AG04450 (cell line): ENCODE measurements at places on chromosomes 11 and 22.

DNA sequence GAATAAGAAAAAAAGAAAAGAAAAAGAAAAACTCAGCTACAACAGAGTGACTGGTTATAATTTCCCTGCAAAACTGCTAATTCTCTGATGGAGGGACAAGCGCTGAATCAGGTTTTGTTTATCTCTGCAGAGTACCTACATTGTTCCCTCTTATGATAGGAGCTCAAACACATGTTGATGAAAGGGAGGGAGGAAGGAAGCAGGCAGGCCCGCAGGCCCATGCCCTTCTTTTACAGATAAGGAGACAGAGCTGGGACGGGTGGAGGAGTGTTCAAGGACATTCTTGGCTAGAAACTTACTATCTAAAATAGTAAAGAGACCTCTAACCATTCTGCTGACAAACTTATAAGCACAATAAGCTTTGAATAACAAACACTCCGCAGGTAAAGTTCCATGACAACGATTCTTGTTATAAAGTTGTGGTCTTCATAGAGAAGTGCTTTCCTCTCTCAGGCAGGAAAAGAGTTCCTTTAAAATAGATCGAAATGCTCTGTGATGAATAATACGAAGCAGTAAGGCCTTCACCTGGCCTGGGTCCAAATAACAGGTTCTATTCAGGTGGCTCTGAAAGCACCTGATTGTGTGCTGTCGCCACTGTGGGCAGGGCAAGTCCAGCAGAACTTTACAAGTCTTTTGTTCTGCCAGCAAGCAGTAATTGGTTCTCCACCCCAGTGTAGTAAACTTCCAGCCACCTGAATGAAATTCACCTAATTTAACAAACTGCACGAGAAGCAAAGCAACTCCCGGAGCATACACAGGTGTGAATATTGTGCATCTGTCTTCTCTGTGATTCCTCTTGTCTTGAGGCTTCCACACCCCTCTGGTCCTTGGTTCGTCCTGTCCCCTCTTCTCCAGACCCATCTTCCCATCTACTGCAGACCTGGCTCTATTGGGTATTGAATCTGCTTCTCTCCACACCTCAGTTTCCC lies 15.3 kb upstream of the MICAL2 start:
- DNase-seq = no peak

DNA sequence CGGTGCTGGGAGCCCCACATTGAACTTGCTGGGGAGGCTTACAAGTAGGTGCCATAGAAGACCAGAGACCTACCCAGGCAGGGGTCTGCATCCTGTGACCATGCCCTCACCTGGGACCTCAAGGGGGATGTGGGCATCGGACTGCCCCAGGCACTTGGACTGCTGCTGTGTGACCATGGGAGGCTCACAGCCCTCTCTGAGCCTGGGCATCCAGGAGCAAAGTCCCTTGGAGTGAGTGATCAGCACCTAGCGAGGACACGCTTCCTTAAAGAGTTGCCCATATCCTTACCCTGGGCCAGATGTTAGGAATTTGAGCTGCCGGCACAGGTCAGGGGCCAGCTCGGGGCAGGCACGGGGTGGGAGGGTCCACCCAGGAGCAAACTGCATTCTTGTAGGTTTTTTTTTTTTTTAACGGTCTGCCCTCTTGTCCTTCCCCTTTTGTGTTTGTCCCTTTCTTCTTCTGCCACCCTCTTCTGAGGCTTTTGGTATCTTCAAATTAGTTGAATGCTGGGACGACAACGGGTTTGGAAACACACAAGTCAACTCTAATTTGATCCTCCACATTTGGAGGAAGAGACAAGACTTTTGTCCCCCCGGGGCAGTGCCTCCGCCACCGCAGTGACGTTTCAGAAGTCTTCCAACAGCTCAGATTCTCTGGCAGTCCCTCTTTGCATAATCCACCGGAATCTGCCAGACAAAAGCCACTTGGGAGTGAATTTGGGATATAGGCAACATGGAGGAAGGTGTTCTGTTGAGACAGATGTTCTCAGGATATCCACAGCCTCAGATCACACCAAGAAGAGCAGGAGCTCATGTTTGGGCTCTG lies 46.1 kb upstream of the LINC01488 start:
- DNase-seq = no peak

DNA sequence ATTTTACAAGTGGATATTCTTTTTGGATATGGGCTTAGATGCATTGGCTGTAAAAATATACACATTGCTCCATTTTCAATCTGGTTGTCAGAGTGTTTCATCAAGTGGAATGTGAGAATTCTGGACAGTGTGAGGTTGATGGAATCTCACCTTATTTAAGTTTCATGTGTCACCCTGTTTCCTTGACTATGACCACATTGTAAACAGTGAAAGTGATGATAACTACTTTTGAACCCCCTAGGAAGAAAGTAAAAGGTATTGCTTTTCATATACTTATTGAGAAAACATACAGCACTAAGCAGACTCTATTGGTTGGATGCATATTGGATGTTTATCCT lies 490.5 kb upstream of the RAG2 start:
- DNase-seq = no peak

DNA sequence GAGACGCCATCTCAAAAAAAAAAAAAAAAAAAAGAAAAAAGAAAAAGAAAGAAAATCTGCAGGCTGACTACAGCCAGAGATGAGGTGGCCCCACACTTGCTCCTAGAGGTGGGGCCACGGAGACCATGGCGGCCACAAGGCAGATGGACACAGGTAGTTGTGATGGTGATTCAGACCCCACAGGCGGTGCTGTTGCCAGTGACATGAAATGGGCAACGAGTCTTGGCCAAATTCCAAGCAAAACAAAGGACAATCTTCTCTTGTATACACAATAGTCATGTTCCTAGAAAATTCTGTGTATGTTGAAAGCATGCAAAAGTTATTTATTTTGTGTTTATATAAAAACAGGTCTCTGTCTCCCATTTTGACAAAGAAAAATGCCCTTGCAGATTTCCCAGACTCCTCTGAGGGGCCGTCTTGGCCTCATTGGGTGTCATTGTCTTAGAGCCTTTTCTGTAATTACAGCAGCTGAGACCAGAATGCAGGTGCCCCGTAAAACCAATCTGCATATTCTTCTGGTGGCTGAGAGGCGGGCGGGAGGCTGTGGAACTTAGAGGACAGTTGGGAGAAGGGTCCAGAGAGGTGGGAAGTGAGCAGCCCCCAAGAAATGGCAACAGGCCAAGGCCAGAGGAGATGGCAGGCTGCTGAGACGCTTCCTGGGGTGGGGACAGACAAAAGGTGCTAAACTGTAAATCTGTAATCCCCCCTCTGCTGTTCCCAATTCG lies 22.5 kb upstream of the DAGLA start:
- no peak for DNase-seq

- no peak for DNase-seq
Measured at GRCh38 chr11:36512016-36512415, 1.9 kb upstream of the TRAF6 start.

- no peak for DNase-seq
Measured at GRCh38 chr22:29956680-29957079, 73.7 kb downstream of the MTMR3 start.

DNA sequence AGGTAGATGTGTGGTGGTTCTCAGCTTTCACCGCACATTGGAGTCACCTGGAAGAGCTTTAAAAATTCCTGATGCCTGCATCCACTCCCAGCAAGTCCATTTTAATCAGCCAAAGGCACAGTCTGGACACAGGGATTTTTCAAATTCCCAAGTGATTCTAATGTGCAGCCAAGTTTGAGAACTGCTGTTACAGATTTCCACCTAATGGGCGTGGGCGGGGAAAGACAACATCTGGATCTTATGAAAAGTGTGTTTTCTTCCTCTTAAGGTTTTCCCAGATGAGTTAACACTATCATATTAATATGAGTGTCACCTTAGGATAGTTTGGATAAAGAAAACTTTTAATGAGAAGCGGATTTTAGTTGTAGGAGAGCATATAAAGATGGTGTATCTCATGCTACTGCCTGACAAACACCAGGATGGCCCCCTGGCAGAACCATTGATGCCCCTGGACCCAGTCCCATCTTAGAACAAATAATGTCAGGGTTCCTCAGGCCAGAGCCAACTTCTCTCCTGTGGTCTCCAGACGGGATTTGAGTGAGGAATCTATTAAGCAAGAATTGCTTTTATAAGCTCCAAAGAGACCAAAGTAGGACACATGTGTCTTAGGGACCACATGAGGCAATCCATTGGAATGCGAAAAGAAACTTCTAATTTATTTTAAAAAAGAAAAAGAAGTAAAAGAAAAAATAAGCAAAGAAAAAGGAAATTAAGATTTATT lies 31.9 kb downstream of the POU2AF1 start:
- DNase-seq = no peak

DNA sequence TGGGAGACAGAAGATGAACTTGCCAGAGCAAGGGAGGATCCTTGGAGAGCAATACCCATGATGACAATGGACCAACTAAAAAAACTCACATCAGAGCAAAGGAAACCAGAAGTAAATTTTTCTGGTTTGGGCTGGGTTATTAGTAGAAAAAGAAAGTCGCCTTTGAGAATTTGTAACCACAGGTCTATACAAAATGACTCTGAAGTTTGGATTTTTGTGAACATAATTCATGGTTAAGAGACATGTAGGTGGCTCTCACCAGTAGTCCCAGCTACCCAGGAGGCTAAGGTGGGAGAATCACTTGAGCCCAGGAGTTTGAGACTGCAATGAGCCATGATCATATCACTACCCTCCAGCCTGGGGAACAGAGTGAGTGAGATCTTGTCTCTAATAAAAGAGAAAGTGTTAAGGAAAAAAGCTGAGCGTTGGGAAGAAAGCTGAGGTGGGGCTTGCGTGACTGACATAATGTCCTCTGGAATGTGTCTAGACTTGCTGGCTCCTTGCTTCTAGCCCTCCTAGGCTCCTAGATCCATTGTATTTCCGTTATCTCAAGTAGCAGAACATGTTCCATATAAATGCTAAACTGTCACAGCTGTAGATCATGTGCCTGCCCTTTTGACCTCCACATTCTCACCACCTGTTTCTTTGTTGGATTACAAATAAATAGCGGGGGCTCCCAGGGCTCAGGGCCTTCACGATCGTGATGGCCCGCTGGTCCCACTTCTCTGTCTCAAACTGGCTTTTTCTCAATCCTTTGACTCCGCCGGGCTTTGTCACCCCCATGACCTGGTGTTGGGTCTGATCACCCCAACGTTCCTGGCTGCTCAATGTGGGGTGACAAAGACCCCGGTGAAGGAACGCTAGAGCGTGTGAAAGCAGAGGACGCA lies 56.2 kb upstream of the SC5D start:
- no peak for DNase-seq

GRCh38 chr11:70764356-70764905 lies 366.1 kb downstream of the CTTN start:
- DNase-seq = no peak

- no peak for DNase-seq
Measured at GRCh38 chr11:116176484-116177005, 596.2 kb downstream of the BUD13 start.

DNA sequence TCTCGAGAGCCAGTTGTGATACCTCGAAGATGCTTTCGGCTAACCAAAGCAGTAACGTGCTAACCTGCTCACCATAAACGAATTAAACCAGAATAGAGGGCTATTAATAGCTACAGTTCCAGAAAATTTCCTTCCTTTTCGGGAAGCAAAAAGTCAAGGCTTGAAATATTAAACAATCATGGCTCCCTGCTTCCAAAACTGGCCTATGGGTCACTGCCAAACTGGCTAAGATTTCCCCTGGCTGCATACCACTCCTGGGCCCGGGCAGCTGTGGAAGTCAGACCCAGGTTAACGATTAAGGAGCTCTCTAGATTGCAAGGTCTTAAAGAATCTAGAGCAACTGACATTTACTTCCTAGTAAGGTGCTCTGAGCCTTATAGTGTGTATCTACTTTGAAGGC lies 1.7 kb downstream of the AMOTL1 start:
- DNase-seq = no peak

DNA sequence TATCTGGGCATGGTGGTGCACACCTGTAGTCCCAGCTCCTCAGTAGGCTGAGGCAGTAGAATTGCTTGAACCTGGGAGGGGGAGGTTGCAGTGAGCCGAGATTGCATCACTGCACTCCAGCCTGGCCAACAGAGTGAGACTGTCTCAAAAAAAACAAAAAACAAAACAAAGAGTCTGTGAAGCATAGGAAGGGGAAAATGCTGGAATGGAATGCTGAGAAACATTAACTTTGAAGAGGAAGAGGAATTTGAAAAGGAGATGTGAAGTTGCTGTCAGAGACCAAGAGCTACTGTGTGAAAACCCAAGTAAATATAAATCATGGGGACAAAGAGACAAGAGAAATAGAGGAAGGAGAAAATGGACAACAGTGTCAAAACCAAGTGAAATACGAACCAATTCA lies 455.1 kb upstream of the ARHGAP42 start:
- no peak for DNase-seq

GRCh38 chr11:66479394-66480116 lies 679 bp upstream of the DPP3 start:
- peak; percentile 6 for DNase-seq

DNA sequence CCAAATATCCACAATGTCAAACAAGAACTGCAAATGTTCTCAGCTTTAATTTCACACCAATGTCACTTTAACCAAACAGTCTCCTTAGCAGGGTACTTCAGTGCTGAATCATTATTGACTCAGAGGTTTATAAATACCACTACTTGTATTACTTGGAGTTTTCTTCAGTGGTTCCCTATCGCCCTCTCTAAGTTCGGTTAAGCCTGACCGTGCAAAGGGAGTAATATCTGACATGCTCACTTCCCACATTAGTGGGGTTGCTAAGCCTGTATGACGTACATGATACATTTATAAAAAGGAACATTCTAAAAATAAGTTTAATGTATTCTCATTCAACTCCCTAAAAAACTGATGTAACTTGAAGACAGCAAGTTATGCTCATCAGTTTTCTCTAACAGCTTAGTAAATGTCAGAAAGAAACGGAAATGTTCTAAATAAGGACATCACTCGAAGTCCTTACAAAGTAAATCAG lies 93.1 kb upstream of the ZC3H12C start:
- peak; percentile 85 for DNase-seq

DNA sequence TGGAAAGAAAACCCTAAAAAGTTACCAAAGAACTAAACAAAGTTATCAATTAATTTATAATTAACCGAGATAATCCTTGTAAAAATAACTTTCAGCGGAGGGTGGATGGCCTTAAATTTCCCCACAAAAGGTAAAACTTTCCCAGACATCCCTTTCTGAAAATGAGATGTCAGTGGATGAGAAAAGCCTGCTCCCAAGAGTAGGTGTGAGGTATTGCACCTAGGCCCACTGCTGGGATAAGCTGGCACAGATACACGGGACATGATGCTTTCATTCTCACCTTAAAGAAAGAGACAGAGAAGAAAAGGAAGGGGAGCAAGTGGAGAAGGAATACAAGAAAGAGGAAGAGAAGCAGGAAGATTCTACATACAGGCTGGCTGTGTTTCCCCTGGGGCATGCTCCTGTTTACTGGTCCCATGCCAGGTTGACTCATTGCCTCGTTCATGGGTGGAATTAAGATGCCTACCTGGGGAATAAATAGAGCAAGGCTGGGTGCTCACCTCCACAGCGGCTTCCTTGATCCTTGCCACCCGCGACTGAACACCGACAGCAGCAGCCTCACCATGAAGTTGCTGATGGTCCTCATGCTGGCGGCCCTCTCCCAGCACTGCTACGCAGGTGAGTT lies at the start of gene SCGB2A2:
Gene SCGB2A2 (plus strand): TSS at position 505 of the 625 bp plus-strand sequence. CDS start 59 bp downstream, at position 564.
- no peak for DNase-seq

GRCh38 chr11:67174311-67174710 lies 55.2 kb downstream of the KDM2A start:
- DNase-seq = no peak
